ENCODE measurements at places on chromosomes 3 and 15. TPM values are rescaled to one million over a fixed set of nuclear protein-coding genes. Genes with fewer than 3 reads are reported as not detected.

- DNase-seq: peak; percentile 37
Observed at GRCh38 chr3:53845103-53845880, 927 bp downstream of the CHDH start.

DNA sequence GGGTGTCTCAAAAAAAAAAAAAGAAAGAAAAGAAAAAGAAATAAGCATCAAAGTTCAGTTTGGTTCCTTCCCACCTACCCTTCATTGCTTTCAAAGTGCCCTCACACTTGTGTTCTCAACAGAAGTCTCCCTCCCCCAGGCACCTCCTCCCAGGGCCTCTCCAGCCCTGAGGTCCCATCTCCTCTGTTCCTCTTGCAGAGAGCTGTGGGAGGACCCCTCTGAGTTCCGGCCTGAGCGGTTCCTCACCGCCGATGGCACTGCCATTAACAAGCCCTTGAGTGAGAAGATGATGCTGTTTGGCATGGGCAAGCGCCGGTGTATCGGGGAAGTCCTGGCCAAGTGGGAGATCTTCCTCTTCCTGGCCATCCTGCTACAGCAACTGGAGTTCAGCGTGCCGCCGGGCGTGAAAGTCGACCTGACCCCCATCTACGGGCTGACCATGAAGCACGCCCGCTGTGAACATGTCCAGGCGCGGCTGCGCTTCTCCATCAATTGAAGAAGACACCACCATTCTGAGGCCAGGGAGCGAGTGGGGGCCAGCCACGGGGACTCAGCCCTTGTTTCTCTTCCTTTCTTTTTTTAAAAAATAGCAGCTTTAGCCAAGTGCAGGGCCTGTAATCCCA is 6.1 kb downstream of the CYP1A2 start:
- no peak for DNase-seq

- DNase-seq: no peak
Observed at GRCh38 chr3:66602691-66603090, 101.9 kb upstream of the LRIG1 start.

- DNase-seq: no peak
Observed at GRCh38 chr15:73368301-73369136, at the start of gene HCN4. Gene HCN4 (minus strand): TSS chr15:73368958. CDS start chr15:73368270, 688 bp downstream.

DNA sequence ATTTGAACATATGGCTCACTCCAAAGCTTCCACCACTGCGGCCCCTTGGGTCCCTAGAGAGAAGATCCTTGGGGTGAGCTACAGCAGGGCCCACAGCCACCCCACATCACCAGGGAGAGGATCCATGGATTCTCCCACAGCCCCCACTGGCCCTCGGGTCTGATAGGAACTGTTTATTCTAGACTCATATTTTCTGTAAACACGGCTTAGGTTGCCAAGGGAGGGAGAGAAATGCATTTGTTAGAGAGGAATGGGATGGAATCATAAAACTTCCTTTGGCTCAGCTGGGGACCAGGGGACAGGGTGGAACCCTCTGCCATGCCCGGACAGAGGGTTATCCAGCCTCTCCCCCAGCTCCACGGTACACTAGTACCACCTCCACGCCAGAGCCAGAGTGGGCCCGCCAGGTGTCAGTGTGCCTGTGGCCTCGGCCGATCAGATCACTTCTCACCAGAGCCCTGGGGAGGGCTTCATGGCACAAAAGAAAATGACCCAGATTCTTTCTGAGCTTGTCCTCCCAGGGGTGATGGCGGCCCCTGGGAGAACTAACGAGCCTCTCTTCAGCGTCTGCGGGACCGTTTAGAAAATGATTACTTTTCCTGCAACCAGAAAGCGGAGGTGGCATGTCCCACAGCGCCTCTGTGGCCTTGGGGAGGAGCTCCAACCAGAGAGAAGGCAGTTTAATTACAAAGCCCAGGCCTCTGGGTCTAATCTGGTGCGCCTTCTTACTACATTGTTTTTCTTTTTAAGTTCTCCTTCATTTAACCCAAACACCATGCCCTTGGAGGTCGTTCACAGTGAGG is 33.7 kb downstream of the ADCY5 start:
- peak; percentile 70 for DNase-seq

- no peak for DNase-seq
Observed at GRCh38 chr3:59482684-59483083, 432.9 kb upstream of the CFAP20DC start.

GLDN gene
- 2.9 TPM for polyA plus RNA-seq

DNA sequence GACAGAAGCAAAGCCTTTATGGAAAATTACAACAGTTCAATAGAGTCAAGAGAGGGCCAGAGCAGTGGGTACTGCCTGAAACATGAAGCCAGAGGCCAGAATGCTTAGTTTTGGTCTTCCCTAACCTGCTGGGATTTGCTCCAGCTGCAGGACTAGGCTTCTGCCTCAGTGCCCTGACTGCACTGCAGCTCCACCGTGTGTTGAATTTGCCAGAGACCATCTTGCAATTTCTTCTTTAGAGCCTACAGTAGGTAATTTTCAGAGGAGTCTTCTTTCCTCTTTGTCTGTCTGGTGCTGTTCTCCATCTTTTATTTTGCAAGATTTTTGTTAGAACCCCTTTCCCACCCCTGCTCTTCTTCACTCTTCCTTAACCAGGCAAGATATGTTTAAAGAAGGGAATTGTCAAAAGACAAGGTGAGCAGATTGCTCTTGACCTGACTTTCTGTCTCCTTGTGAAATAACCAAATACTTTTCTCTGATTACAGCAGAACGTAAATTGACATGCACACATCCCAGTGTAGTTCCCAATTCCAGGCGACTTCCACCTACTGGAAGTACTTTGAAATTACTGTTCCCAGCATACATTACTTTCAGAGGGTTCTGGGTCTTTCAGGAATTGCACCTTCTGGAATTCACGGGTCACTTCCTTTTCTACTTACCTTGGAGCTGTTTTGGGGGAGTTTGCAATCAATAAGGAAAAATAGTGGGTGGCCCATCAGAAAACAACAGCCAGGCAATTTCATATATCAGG is 161.2 kb downstream of the MINAR1 start:
- no peak for DNase-seq

DNA sequence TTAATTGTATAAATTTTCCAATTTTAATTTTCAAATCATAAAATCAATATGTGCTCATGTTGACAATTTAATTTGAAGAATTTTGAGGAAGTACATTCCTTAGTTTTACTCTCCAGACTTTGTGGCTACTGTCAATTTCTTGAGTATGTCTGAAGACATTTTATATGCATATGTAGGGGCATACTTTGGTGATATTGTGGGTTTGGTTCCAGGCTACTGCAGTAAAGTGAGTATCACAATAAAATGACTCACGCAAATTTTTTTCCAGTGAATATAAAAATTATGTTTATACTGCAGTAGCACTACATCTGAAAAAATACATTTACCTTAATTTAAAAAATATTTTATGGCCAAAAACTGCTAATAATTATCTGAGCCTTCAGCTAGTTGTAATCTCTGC is 123.2 kb upstream of the PLCL2 start:
- DNase-seq: no peak

DNA sequence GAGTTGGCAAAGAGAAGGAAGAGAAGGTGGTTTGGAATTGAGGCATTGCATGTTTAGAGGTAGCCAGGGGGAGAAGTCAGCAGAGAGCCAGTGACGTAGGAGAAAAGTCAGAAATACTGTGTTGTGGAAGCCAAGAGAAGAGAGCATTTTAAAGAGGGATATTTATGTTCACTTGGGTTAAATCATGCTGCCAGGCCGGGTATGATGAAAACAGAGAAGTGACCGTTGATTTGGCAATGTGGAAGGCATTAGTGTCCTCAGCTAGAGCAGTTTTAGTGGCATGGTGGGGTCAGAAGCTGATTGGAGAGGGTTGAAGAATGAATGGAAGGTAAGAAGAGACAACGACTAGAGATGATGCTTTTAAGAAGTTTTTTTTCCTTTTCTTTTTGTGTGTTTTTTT is 24.5 kb downstream of the RASA2 start:
- no peak for DNase-seq
